Activated T-helper 9 cell treated with anti-CD3 and anti-CD28 coated beads, Interleukin-2, amount 50 U/mL, for 16 hours (primary cell): ENCODE measurements at places on chromosomes 2 and 18.

GRCh38 chr18:2653467-2653866 is 2.1 kb upstream of the SMCHD1 start:
- DNase-seq = no peak

DNA sequence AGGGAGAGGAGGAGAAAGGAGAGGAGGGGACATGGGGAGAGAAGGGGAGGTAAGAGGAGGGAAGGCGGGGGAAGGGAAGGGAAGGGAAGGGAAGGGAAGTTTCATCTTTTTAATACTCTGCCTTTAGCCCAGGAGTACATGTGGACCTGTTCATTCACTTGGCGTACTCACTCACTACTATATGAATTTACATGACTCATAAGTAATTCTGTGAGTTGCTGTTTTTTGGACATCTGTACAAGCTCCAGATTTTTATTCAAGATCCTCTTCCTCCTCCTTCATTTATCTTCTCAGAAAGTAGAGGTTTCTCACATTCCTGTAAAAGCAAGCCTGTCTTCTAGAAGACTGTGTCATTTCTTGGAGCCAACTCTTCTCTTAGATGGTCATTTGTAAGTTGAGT is 84.6 kb downstream of the RDH14 start:
- no peak for DNase-seq

DNA sequence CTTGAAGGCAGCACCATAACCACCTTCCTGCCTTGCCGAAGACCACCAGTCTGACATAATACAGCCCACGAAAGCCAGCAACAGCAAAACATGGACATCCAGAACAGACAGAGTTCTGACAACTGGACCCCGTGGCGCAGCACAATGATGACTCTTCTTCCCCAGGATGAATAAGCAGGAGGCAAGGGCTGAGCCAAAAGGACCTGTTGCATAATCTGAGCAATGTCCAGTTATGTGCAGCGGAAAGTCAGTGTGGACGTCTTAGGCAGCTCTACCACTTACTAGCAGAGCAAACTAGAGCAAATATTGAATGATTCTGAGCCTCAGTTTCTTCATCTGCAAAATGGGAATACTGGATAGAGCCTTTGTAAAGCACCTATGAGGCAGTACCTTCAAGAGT is 225.1 kb downstream of the ZBTB7C start:
- DNase-seq = no peak

GRCh38 chr2:152555048-152555447 is 162.2 kb downstream of the PRPF40A start:
- no peak for DNase-seq

GRCh38 chr2:132975193-132976105 is 305.4 kb upstream of the LYPD1 start:
- DNase-seq = no peak

GRCh38 chr2:31434911-31435310 is 20.4 kb upstream of the XDH start:
- DNase-seq = no peak

GRCh38 chr18:6807515-6808257 is 78.2 kb downstream of the ARHGAP28 start:
- no peak for DNase-seq

DNA sequence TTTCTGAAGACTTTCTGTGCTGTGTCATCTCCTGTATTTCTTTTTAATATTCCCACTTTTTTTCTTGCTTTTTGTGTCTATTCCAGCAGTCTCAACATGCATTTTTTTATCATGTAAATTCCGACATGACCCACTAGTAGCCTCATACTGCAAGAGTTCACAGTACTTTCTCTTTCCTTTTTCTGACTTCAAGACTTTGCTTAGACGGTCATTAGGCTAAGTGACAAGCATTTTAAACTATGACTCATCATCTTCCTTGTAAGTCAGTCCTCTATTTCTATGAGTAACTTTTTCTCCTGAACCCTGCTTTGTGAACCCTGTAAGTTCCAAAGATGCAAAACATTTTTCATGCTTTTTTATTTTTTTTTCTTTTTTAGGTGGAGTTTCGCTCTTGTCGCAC is 381.2 kb downstream of the TXNL1 start:
- no peak for DNase-seq

DNA sequence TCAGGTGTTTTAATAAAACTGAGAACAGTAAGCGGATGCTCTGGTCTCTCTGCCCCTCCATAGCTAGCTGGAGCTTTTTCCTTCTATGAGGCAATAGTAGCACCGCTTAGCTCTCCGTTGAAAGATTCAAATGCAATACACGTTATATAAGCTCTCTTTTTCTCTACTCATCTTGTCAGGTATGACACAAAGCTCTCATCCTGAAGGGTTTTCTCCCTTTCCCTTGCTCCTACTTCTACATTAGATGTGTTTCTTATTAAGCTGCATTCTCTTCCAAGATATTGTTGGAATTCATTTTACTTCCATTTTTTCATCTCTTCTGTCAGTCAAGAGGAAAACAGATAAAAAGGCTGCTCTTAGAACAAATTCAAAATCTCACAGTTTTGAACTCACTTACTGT is 434.6 kb upstream of the DDX18 start:
- DNase-seq = no peak

DNA sequence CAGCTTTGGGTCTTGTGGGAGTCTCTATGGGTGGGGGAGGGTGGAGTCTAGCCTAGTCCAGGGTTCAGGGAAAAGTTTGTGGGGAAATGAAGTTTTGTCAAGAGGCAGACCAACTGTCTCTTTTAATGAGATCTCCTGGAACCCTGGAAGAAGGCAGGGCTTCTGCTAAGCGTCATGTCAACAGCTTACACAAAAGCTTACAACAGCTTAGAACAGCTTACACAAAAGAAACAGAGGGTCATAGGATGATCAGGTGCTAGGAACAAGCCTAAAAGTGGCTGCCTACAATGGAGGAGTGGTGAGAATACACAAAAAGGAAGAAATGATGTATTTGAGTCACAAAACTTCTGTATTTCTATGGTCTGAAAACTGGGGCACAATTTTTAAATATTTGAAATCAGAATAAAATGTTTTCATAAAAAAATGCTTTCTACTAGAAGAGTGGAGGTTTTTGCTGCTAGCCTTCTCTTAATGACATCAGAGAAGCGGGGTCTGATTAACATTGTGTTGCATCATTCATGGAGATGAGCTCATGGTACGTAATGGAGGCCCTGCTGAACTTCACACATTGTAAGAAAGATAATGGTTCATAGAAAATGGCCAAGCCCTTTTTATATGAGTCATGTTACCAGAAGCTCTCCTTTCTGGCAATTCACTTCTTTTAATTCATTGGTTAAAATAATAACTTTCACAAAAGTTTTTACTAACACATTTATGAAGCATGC is 351.0 kb downstream of the PIK3C3 start:
- DNase-seq = no peak

- no peak for DNase-seq
These were observed 72.9 kb downstream of the XRCC5 start for GRCh38 chr2:216181953-216182461.

DNA sequence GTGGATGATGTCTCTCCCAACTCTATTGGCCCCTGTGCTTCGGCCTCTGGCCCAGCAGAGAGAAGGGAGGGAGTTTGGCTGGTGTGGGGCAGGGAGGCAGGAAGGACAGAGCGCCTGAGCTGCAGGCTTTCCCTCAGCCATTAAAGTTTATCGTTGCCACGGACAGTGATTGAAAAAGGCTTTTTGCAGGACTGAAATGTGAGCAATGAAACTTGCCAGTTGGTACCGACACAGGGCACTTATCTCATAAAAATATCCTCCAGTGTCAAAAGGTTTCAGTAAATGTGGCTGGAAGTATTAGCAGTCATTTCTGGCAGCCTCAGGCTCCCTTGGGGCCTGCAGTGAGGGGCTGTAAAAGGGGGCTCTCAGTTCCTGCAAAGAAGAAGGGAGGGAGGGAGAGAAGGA is 169.2 kb downstream of the GLI2 start:
- no peak for DNase-seq

GRCh38 chr2:173891315-173892037 is 73.7 kb downstream of the SP3 start:
- no peak for DNase-seq

GRCh38 chr2:232850039-232850438 is 20.0 kb upstream of the SNORC start:
- DNase-seq = no peak

DNA sequence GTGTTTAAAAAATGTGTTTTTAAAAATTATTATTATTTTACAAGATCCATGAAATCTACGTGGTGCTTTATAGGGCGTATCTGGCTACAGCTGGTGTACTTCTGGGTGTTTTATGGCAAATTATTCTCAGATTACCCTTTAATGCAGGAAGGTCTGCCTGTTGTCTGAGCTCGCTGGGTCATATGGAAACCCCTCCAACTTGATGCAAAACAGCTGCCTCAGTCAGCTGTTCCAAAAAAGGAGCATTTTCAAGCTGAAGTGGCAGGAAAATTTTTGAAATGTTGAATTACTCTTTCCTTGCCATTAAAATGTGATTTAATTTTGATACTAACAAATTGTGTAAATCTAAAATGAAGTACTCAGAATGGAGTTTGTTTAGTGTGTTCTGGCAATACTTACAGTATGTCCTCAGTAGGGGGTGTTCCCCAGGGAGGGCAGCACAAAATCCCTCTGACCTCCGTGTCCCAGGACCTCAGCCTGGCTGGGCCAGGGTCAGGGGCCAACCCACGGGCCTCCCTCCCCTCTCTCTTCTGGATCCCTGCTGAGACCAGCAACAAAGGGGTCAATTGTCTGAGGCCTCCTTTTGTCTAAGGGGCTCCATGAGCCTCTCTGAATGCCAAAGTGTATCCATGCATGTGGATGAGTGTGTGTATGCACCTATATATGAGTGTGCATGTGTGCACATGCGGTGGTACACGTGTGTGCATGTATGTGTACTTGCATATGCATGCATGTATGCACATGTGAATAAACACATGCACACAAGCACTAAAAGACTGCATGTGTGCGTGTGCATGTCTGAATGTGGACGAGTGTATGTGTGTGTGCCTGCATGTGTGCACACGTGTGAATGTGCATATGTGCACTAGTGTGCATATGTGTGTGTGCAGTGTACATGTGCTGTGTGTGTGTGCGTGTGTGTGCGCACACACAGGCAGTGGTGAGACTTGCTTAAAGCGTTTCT is 105.4 kb downstream of the ACOXL start:
- no peak for DNase-seq

DNA sequence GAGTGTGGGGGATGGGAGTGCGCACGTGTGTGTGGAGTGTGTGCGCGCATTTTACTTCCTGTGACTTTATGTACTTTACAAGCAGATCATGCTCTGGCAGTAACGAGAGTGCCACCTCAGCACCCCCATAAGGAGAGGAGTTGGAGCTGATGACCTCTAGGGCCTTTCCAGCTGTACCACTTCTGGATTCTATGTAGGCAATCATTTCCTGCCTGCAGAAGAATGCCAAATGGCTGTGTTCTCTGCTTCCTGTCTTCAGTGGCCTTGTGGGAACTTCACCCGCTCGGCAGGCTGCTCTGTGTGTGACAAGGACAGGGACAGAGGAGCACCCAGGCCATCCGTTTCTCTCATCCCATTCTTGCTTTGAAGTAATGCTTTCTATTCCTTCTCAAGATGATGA is 22.8 kb upstream of the ZNF385B start:
- no peak for DNase-seq

DNA sequence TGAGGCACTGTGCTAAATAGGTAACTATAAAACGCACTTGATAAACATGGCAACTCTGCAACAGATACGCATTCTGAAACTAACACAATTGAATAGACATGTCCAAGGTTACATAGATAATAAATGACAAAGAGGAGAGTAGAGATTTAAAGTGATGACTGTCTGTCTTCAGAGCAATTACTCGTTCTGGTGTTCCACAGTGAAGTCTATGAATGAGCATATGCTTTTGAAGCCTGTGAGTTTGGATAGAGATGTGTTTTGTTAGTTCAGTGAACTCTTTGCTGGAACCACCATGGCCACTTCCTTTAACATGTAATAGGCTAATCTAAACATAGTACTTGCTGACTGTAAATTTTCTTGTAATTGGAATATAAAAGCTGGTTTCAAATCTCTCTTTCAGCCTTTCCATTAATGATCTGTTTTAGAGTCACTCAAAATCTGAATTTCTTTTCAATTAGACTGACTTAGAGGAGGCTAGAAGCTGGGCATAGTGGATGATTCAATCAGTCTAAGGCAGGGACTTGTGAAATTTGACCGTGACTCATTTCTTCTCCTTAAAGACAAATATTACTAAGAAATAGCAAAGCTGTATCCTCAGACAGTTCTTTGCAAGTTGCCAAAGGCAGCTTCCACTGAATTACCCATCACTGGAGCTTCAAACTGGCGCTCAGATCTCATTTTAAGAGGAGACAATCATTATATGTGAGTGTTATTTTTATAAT is 1130.1 kb upstream of the CELF4 start:
- DNase-seq = no peak

GRCh38 chr2:15284614-15285013 is 276.5 kb downstream of the NBAS start:
- no peak for DNase-seq

- no peak for DNase-seq
These were observed 444.9 kb upstream of the MAP2 start for GRCh38 chr2:208978946-208979345.

DNA sequence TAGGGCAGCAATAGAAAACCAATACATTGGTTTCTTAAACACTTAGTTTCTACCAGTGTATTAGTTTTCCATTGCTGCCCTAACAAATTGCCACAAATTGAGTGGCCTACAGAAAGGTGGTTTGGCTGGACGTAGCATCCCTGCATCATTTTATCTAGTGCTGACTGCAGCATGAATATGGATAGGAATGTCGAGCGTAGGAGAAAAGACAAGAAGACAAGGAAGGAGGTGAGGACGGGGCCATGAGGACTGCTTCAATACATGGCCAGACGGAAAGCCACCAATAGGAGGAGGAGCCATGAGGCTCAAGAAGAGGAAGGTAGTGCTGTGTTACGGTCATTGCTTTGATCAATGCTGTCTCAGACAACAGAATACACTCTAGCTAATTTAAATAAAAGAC is 154.5 kb upstream of the NDUFV2 start:
- no peak for DNase-seq

DNA sequence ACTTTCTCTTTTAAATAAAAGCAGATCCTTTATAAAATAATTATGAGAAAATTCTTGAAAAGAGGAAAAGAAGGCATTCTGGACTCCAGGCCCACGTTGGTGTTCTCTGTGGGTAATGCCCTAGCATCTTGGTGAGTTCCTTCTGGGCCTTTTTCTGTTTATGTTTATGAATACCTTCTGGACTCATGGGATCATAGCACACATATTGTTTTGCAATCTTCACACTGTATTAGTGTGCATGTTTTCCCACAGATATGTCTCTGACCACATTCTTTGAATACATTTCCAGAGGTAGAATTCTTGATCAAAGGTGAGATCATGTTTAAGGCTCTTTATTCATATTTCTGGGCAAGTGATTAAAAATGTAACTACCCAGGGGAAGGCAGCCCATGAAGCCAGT is 15.9 kb downstream of the GLI2 start:
- no peak for DNase-seq

DNA sequence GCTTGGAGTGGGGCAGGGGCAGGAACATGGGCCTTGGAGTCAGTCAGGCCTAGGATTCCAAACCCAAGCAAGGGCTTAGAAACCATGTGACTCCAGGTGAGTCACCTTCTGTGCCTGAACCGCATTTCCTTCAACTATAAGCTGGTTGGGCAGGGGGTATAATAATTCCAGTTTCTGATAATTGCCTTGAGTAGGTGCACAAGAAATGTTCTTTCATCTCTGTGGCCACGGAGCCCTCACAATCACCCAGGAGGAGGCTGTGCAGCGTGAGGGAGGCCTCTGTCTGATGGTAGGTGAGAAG is 112.1 kb upstream of the HAAO start:
- DNase-seq = no peak

GRCh38 chr2:130854301-130854700 is 17.6 kb downstream of the ARHGEF4 start:
- no peak for DNase-seq

GRCh38 chr2:200604571-200605255 is 18.9 kb downstream of the AOX1 start:
- DNase-seq = no peak
